ENCODE measurements at places on chromosomes 12 and 14.

GRCh38 chr12:3380200-3381043, 110.6 kb upstream of the PRMT8 start:
- no peak for DNase-seq

GRCh38 chr14:75184492-75184891, 8.1 kb upstream of the TMED10 start:
- no peak for DNase-seq

DNA sequence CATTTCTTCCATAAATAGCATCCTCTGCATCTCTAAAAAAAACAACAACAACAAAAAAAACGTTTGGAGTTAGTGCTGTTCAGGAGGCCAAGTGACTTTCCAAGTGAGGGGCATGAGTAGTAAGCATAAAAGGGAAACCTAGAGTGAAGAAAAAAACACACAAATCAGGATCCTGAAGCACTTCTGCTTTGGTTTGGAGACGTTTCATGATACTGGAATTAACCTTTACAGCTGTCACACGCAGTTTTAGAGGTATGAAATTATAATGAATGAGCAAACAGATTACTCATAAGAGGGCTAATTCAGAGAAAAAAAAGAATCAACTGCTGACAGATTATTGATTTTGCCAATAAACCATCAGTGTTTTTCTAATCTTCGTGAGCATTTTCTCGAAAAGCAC, 3.8 kb downstream of the SRSF9 start:
- DNase-seq, result no peak

DNA sequence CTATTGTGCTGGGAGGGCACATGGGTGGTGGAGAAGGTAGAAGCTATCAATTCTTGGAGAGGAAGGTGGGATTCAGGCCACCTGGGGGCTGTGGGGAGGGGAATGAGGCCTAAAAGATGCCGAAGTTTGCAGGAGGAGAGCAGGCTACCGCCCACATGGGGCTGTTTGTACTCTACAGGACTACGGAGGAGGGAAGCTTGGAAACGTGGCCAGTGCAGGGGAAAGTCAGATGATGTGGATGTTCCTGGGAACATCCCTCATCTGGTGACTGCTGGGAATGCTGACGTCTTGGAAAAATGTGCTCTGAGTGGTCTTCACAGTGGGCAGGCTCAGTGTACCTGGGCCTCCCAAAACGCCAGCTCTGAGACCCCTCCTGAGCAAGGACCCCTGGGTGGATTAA, 78.5 kb downstream of the TNFAIP2 start:
- DNase-seq, result no peak

DNA sequence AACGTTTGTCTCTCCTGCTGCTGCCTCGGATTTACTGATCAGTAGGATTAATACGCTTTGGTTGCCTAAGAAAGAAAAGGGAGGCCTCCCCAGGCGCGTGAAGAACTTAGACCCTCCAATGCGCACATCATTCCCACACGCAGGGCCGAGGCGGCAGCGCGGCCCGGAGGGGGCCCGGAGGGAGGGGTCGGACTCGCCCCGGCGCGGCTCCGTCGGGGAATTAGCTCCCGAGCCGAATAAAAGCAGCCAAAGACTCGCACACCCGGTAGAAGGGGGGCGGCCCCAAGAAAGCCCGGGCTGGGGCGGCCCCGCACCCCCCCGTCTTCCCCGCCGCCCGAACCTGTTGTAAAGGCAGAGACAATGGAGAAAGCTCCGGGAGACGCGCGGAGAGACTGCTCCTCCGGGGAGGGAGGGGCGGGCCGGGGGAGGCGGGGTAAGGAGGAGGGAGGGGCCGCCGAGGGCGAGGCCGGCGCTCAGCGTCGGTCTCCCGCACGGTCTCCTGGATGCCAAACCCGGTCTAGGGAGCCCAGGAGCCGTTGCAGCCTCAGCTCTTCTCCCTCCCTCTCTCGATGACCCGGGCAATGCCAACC, at the start of gene NELL2:
NELL2 (minus strand) TSS at position 362 of the 590 bp plus-strand sequence. CDS start 446 bp downstream, outside the sequence.
- peak; percentile 46 for DNase-seq

- DNase-seq, result no peak
These were observed 174.2 kb upstream of the ATP2B1 start for GRCh38 chr12:89882792-89883191.
